Fibroblast of mammary gland (primary cell): ENCODE measurements at places on chromosomes 2 and 18.
A peak's percentile ranks its signal among the peaks of the same experiment; 100 is the strongest.

DNA sequence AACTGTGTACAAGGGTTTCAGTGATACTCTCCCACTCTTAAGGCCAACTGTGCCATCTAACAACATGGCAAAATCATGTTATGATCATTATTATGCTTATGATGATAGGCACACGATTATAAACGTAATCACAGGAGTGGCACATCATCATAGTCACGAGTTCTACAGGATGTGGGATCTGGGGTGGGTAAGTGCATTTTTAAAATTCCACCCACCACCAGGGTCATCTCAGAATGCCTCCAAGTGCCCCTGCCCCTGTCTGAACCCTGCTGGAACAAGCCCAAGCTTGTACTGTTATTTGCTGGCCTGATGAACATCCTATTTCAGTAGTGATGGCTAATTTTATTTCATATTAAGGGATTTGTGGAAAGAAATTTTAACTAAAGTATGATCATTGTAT, 117.8 kb downstream of the PTPRM start:
- DNase-seq, result no peak

DNA sequence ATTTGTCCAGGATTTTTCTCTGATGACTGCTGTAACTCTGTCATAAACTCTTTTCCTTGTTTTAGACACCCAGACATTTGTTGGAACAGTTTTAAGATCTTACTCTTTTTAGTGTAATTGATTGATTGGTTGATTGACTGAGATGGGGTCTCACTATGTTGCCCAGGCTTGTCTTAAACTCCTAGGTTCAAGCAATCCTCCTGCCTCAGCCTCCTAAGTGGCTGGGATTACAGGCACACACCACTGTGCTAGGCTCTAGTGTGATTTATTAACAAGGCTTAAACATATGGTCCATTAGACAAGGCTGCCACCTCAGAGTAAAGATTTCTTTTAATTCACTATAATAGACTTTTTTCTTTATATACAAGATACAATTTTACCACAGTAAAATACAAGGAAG, 2.0 kb downstream of the PAIP2B start:
- DNase-seq, result no peak

DNA sequence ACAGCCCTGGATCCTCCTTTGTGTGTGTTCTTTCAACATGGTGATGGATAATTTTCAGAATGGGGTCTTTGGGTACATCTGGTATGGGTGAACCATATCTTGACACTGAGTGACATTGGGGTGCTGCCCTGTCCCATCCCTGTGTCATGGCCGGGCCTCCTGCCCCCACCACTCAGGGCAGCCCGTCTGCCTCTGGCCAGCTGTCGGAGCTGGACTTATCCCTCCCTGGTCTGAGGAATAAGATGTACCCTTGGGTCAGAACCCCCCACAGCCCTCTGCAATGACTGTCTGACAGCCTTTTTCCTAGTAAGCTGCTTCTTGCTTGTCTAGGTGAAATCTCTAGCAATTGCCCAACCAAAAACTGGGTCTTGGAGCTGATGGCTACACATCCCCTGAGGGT, 142.9 kb downstream of the SH3RF3 start:
- no peak for DNase-seq

DNA sequence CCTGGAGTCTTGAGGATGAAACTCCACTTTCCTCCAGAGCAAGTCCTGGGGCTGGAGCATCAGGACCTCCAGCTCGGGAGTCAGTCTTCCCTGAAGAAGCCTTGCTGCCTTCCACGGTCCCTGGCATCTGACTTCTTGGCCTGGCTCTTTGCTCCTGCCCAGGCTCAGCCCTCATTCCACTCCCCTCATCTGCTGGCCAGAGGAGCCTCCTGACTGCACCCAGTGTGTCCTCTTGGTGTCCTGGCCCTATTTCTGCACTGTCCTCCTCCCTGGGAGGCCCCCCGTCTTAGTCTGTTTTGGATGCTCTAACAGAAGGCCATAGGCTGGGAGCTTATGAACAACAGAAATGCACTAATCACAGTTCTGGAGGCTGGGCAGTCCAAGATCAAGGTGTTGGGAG, 231.5 kb downstream of the LOXHD1 start:
- no peak for DNase-seq

- peak; percentile 84 for DNase-seq
These were observed 119.1 kb upstream of the STPG4 start for GRCh38 chr2:47274054-47274782.

GRCh38 chr2:207257251-207258250, 91.8 kb upstream of the KLF7 start:
- DNase-seq, result no peak

GRCh38 chr2:64929333-64929732, 59.9 kb upstream of the SLC1A4 start:
- no peak for DNase-seq

GRCh38 chr2:20666304-20667150, at the start of gene GDF7:
Gene GDF7 (plus strand): TSS chr2:20667144. CDS start chr2:20667240, 96 bp downstream.
- DNase-seq, result no peak

GRCh38 chr2:8337321-8337720, 344.5 kb upstream of the ID2 start:
- no peak for DNase-seq

GRCh38 chr2:118055512-118056164, 32.6 kb upstream of the INSIG2 start:
- DNase-seq, result no peak

GRCh38 chr18:75338631-75339030, 88.9 kb downstream of the SMIM21 start:
- DNase-seq, result no peak

- DNase-seq, result no peak
These were observed 187.1 kb downstream of the GULP1 start for GRCh38 chr2:188478724-188479123.

DNA sequence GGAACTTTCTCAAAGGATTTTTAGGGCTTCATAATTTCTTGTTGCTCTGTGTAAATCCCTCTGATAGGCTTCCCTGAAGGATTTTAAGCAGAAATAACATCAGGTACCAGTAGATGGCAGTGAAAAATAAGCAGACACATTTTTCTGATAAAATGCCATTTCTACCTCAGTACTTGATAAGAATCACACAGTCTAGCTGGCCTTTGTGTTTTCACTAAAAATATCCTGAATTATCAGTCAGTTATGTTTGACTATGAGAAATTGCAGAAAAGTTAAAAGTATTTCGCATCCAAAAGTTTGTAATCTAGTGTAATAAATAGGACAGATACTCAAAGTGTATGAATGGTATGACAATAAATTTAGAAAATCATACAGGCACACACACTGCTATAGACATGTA, 68.7 kb downstream of the DNAJC10 start:
- peak; percentile 57 for DNase-seq

DNA sequence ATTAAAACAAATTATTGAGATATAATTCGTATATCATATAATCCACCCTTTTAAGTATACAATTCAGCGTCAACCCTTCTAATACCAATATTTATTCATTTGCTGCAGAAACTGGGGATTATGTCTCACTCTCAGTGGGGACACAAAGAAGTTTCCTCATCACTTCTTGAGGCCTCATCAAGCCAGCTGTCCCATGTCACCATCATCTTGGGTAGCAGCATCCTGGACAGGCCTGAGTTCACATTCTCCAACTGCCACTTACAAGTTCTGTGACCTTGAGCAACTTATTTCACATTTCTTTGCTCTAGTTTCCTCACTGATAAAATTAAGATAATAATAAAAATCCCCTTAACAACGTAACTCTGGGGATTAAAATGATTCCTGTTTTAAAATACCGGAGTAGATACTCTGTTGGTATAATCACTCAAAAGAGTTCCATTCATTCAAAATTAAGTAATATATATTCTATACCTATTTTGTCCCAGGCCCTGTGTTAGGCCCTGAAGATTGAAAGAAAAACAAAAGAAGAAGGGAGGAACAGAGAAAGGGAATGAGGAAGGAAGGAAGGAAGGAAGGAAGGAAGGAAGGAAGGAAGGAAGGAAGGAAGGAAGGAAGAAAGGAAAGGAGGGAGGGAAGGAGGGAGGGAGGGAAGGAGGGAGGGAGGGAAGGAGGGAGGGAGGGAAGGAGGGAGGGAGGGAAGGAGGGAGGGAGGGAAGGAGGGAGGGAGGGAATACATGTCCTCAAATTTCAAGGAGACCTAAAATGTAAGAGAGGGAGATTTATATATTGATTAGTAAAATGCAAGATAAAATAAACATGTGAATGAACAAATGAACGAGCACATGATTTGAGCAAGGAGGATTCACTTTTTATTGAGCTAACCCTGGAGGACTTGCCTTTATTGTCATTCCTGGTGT, 42.4 kb downstream of the NCKAP5 start:
- DNase-seq, result no peak

GRCh38 chr2:227826019-227826521, 12.4 kb downstream of the CCL20 start:
- no peak for DNase-seq

- peak; percentile 25 for DNase-seq
These were observed at the start of gene RFTN2 for GRCh38 chr2:197675246-197675645. Gene RFTN2 (minus strand): TSS chr2:197675587. CDS start chr2:197675458, 129 bp downstream.

DNA sequence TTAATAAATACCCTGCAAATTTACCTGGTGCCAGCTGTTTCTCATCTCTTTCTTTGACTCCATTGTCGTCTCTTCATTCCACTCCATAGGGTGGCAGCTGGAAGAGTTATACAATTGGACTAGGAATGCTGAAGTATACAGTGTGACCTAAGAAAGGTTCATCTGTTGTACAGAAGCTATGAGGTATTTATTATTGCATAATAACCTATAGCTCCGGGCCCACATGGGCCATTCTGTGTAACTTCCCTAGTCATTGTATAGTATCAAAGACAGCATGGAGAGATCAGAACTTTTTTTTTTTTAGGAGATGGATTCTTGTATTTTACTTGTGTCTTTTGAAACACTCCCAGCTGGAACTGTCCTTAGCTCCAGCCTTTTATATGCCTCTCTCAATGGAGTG, 26.2 kb downstream of the BMP10 start:
- no peak for DNase-seq

GRCh38 chr18:14974088-14974487, 226.1 kb downstream of the ANKRD30B start:
- DNase-seq, result no peak

DNA sequence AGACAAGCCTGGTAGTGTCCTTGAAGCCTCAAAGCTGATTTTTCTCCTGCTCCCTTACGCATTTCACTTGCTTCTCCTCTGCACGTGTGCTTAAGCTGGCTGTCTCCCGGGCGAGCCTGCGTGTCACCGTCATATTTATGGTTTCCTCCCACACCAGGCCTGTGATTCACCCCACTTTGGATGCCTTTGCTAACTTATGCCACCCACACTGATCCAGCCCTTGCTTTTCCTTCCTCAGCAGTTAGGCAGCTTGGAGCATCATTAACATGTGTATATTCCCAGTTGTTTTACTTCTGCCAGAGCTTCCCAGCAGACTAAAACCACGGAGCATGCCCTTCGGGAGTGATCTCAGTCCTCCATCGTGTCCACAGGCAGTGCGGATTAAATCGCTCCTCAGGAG, 2.2 kb downstream of the ST3GAL5 start:
- DNase-seq, result peak; percentile 98

DNA sequence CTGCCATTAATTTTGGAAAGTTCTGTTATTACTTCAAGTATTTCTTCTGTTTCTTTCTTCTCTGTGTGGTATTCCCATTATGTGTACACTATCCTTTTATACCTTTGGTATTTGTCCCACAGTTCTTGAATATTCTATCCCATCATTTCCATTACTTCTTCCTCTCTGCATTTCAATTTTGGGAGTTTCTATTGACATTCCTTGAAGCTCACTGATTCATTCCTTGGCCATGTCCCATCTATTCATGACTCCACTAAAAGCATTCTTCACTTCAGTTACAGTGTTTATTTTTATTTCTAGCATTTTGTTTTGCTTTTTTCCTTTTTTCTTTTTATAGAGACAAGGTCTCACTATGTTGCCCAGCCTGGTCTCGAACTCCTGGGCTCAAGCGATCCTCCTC, 30.3 kb downstream of the PROC start:
- DNase-seq, result peak; percentile 2

GRCh38 chr2:29224693-29225551, 109.7 kb downstream of the CLIP4 start:
- no peak for DNase-seq

GRCh38 chr18:34729264-34729663, 19.2 kb downstream of the DTNA start:
- DNase-seq, result peak; percentile 37

DNA sequence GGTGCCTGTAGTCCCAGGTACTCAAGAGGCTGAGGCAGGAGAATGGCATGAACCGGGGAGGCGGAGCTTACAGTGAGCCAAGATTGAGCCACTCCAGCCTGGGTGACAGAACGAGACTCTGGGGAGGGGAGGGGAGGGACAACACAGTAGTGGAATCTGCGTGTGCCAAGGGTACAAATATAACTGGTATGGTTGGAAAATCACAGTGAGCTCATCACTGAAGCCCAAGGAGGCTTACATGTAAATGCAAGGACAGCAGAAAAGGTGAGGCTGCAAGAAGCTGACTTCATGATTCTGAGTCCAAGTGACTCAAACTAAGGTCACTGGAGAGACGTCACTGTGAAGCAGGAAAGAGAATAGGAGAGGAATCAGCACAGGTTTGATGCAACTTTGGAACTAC, 9.2 kb downstream of the SEPTIN10 start:
- DNase-seq, result peak; percentile 84

DNA sequence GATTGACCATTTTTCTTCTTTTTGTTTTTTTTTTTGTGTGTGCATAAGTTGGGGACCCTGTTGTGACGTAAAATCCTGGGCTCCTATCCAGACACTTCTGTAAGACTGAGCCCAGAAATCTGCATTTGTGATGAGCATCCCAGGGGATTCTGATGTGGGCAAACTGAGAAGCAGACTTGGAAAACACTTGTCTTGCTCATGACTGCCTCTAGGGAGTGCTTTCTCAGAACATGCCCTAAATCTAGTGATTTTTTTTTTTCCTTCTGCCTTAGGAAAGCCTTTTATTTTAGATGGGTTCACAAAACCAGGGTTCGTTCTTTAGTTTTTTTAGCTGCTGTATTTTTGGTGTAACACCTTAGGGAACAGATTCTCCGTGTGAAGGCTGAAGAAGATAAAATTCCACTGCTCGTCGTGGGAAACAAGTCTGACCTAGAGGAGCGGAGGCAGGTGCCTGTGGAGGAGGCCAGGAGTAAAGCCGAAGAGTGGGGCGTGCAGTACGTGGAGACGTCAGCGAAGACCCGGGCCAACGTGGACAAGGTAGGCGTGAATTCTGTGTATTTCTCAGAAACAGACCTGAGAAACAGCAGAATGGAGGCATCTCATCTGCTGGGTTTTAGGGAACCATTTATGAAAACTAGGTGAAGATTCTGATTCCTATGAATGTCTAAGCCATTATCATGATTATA, 36.7 kb downstream of the RALB start:
- peak; percentile 42 for DNase-seq

DNA sequence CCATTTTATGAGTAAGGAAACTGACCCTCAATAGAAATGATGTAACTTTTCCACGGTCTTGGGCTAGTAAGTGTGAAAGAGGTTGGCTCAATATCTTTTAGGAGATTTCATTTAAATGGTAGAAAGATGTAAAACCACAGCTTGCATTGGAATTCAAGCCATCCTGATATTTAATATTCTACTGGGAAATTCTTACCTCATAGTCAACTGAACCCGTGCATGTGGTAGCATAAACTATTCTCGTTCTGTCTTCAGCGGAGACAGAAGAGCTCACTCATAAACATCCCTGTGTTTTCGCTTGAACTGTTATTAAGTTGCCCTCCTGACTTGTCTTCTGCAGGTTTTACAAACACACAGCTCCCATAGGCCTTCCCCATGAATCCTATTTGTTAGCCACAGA, 8.5 kb upstream of the SPATS2L start:
- no peak for DNase-seq
